ENCODE measurements at places on chromosomes 1 and 21.

- DNase-seq = no peak
These were observed 18.9 kb upstream of the TUT4 start for GRCh38 chr1:52571783-52572182.

DNA sequence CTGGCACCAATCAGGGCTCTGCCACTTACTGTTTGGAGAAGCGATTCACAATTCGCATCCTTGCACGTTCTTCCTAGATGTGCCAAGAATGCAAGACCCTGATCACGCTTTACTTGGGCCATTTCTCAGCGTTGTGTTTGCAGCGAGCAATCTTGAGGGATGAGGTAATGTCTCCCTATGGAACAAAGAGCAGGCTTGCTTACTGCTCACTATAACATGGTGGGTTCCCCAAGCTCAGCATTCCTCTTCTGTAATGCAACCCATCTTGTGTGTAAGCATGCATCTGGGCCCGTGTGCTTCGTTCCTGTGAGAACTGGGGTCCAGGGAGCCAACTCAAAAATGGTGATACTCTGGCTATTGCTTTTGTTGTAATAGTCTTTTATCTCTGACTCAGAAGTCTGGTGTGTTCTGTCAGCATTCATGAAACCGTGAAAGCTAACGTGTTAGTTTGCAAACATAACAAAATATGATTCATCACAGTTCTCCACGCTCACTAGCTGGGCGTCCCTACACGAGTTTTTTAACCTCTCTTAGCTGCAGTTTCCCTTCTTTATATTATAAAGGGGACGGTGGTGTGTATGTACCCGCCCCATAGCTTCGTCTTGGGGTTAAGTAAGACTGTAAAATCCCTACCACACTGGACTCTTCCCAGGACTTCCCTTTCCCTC is 33.3 kb downstream of the DNTTIP2 start:
- DNase-seq = no peak

- no peak for DNase-seq
These were observed 12.9 kb upstream of the LELP1 start for GRCh38 chr1:153190373-153190772.

GRCh38 chr1:88398338-88398737 is 285.7 kb upstream of the PKN2 start:
- DNase-seq = no peak

GRCh38 chr1:156123356-156124196 is 9.1 kb downstream of the LMNA start:
- DNase-seq = peak; percentile 78

GRCh38 chr21:44903689-44904088 is 17.0 kb downstream of the ITGB2 start:
- no peak for DNase-seq

- DNase-seq = no peak
These were observed 41.7 kb downstream of the TMEM53 start for GRCh38 chr1:44632598-44632997.

DNA sequence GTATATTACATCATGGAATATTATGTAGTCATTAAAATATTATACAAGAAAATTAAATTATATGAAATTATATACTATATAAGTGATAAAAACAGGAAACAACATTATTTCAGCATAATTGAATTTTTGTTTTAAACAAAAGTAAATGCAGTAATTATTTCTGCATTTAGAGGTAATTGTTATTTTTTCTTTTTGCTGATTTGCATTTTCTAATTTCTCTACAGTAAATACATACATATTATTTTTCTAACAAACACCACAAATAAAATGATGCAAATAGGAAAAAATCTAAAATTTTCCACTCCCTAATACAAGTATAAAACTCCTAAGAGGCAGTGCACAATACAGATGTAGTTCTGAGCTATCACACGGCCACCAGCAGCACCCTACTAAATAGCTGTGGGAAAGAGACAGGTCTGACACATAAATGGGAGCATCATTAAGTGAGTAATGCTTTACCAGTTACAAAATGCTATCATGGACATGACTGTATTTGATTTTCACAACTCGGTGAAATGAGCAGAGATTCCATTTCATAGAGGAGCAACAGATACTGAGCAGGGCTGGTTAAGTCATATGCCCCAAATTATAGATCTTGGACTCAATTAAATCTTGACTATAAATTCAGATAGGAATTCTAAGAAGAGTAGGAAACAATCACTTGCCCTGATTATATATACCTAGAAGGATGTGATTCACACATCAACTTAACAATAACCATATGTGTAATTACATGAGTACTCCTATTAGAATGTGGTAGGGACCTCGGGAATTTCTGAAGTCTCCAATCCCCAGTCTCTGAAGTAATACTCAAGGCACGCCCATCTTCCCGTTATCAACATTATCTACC is 49.0 kb downstream of the NRIP1 start:
- no peak for DNase-seq

- no peak for DNase-seq
These were observed 364.9 kb downstream of the PRDM2 start for GRCh38 chr1:14064649-14065442.

GRCh38 chr1:116870300-116870699 is 39.4 kb upstream of the PTGFRN start:
- no peak for DNase-seq

GRCh38 chr1:20109223-20109856 is 10.0 kb downstream of the PLA2G2D start:
- DNase-seq = no peak

DNA sequence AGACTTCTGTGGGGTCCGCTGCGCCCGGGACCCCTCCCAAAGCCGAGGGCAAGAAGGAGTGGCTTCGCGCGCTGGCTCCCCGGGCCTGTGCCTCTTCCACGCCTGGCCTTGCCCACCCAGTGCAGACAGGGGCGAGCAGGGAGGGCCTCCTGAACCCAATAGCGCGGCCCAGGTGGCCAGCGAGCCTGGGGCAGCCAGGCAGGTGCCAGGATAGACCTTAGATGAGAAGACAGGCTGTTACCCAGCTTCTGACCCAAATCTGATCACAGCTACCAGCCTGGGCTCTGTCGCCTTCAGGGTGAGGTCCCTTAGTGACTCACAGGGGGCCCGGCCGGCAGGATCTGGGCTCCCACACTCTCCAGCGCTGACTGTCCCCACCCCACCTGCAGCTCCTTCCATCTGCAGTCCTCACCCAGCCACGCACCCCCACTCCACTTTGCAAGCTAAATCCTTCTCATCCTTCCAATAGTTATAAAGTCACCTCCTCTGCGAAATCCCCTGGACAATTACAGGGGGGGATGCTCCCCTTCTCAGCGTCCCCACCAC is 9.6 kb downstream of the CLEC20A start:
- DNase-seq = no peak

DNA sequence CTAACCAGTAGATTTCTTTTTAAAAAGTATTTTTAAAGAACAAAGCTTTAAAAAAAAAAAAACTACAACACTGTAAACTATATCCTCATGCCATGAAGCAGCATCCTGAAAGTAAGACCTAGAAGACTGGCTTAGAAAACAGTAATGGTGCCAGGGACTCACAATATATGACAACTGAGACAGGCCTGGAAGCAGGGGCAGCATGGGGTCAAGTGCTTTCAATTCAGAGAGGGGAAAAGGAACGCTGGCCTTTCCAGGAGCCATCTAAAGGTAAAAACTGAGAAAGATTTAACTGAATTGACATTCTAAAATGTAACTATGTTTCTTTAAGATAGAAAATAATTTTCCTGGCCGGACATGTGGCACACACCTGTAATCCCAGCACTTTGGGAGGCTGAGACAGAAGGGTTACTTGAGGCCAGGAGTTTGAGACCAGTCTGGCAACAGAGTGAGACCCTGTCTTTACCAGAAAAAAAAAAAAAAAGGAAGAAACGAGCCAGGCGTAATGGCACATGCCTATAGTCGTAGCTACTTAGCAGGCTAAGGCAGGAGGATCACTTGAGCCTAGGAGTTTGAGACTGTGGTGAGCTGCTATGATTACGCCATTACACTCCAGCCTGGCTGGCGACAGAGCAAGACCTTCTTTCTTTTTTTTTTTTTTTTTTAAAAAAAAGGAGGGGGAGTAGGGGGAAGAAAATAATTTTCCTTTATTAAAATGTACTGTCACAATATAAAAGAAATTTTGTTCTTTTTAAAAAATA is 54.1 kb downstream of the SLC35D1 start:
- DNase-seq = no peak

DNA sequence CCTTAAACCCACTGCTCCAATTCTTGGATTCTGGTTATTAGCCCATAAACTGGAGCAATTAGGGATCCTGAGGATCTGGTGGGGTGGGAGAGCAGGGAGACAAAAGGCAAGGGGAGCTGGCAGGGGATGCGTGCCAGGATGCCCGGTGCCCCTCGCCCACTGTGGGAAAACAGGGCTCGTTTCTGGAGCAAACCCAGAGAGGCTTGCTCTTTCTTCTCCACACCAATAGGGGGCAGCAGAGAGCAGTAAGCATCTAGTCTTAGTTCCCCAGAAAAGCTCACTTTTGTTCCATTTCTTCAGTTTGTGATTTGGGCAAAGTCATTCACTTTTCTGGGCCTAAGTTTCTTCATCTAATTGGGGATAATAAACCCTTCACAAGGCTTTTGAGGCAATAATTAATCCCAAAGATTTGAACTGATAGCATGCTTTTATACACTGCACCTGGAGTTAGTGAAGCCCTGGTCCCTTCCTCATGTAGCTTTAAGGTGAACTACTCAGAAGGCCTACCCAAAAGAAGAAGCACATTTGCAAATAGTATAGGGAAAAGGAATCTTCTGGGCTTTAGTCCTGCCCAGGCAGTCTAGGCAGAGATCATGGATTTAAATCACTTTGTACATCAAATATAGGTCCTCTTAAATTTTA is 160.6 kb upstream of the USP24 start:
- no peak for DNase-seq

DNA sequence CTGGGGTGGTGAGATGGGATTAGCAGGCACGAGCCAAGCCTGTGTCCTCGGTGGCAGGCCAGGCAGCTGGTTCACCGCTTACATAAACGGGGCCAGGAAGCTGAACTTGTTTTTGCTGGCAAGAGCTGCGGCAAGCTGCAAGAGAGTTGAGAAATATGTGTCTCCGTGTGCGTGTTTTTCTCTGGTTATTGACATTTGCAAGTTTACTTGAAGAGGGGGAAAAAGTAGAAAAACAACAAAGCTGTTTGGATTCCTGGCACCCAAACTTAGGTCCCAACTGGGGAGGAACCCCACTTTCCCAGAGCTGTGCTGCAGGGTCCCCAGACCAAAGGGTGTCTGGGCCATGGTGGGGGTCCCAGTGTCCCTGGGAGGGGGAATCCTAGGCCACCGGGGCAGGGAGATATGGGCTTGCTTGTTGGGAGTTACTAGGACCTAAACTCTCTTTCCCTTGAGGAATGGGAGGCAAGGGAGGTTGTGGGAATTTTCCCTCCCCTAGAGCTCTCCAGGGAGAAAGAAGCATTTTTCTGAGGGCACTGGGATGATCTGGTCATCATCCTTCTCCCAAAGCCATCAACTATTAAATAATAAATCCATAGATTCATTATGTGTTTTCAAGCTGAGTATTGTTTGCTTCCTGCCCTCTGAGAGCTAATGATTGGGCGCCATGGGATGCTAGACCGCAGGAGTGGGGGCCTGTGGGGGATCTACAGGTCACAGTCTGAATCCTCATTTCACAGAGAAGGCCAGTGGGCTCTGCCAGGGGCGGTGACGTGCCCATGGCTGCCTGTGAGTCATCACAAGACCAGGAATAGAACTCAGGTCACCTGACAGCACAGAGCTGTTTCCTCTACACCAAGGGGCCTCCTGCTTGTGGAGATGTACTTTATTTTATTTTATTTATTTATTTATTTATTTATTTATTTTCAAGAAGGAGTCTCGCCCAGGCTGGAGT is 14.8 kb downstream of the IL6R start:
- no peak for DNase-seq

GRCh38 chr1:182175361-182175931 is 113.9 kb upstream of the ZNF648 start:
- DNase-seq = peak; percentile 49

- no peak for DNase-seq
These were observed 130.4 kb downstream of the AJAP1 start for GRCh38 chr1:4784761-4785160.

GRCh38 chr1:197285526-197286205 is 17.6 kb downstream of the CRB1 start:
- DNase-seq = no peak

DNA sequence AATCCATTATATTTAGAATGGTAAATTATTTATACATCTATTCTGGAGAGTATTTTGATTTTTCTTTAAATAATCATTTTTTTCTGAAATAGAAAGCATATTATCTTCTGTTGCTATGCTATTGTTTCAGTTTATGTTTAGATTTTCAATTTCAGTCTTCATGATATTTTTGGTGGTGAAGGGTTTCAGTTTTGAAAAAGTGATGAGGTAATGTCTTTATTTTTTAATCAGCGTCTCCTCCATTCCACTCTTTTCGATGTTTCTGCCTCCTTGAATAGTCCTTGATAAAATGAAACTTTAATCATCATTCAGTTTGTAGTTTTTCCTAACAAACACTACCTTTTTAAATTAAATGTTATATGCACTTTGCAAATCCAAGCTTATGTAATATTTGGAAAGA is 428.6 kb downstream of the PTPRC start:
- DNase-seq = no peak

DNA sequence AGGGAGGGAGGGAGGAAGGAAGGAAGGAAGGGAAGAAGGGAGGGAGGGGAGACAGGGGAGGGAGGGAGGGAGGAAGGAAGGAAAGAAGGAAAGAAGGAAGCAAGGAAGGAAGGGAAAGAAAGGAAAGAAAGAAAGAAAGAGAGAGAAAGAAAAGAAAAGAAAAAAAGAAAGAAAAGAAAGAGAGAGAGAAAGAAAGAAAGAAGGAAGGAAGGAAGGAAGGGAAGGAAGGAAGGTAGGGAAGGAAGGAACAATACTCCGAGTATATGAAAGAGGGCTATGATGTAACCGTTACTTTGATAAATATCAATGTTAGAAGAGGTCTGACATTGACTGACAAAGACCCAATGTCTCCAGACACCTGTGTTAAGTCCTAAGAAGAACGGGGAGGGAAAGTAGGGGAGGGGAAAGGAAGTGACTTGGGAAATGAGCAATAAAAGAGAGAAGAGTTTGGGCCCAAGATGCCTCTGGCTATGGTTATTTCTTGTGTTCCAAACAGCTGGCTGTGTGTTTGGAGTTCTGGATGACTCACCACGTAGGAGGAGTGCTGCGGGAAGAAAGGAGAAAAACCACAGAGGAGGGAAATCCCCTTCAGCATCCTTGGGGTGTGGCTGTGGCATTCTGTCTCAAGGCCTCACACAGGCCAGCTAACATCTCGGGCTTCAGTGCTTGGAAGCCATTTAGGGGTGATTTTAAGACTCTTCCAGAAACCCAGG is 37.0 kb upstream of the RXRG start:
- no peak for DNase-seq

GRCh38 chr1:31648190-31648589 is 3.5 kb upstream of the PEF1 start:
- no peak for DNase-seq

DNA sequence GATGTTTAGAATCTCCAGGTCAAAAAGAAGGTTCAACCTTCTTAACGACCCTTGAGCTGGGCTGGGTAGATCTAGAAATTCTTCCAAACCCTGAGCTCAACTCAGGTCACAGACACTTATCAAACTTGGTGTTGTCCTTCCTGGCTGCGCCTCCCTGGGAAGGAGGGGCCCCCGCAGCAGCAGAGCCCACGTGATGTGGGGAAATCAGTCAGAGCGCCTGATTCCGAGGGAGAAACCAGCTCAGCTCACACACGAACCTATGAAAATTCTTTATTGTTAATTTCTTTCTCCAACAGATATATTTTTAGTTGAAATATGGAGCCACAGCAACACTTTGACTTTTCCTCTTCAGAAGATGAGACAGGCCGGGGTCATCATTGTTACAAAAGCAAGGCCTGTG is 24.3 kb upstream of the CLSTN1 start:
- no peak for DNase-seq
